ENCODE measurements at places on chromosomes 5 and 9.

GRCh38 chr9:70197216-70198044 is 61.3 kb upstream of the SMC5 start:
- DNase-seq, result no peak

DNA sequence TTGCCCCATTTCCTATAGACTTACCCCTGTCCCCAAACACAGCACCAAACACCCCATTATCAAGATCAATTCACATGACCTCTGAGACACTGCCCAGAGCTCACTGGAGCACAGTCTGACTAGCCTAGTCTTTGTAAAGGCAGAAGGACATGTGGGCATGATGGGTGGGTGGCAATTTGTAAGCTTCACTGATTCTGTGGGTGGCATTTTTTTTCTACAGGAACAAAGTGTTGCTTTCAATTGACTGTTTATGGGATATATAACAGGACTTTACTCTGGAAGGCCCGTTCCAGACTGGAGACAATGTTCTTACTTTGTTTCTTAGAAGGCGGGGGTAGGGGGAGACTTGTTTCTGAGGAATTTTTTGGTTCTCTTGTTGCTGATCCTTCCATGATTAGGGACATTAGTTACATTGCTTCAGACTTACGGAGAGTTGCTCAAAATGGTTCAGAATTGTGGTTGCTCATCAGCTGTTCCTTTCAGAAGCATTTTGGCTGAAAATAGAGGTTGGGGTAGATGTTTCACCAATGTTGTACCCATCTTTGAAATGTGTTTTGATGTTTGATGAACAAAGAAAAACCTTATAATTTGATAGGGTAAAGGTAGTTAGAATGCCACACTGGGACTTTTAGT is 20.2 kb downstream of the NNT start:
- no peak for DNase-seq

DNA sequence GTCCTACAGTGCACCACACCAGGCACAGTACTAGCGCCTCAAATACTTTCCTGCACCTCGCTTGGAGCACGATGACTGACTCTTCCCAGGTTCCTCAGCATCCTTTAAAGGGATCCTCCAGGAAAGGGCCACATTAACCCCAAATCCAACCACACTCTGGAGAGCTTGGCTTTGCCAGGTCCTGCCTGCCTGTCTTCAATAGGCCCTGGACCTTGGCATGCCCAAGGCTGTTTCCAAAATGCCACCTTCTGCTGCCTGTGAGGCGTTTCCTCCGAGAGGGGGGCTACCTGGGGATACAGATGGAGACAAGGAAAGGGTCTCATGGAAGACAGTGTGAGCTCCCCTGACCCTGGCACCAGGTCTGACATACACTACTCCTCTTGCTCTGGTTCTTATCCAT is 169.9 kb downstream of the DAB2IP start:
- DNase-seq, result no peak

GRCh38 chr5:17080361-17080760 is 137.1 kb upstream of the BASP1 start:
- no peak for DNase-seq

Data from LoVo (cell line).